ENCODE measurements at places on chromosomes 13 and 19.

- DNase-seq = no peak
Measured at GRCh38 chr13:35984287-35984686, 146.9 kb downstream of the DCLK1 start.

DNA sequence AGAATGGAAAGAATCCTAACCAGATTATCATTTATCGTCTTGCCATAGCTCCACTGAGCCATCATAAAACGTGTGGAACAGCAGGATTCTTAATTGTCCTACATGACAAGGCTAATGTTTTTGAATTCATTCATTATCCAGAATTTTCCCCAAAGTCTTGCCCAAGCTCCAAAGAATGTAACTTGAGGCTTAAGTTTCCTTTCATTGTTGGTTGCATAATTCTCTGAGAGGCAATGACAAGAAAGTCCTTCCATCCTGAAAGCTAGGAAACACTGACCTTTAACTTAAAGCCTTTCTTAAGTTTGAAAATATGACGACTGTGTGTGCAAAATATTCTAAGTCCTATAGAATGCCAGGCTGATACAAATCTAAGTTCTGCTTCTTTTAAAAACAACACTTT, 546.1 kb downstream of the SUCLA2 start:
- no peak for DNase-seq

- DNase-seq = no peak
Measured at GRCh38 chr13:91721413-91721812, 323.0 kb downstream of the GPC5 start.

DNA sequence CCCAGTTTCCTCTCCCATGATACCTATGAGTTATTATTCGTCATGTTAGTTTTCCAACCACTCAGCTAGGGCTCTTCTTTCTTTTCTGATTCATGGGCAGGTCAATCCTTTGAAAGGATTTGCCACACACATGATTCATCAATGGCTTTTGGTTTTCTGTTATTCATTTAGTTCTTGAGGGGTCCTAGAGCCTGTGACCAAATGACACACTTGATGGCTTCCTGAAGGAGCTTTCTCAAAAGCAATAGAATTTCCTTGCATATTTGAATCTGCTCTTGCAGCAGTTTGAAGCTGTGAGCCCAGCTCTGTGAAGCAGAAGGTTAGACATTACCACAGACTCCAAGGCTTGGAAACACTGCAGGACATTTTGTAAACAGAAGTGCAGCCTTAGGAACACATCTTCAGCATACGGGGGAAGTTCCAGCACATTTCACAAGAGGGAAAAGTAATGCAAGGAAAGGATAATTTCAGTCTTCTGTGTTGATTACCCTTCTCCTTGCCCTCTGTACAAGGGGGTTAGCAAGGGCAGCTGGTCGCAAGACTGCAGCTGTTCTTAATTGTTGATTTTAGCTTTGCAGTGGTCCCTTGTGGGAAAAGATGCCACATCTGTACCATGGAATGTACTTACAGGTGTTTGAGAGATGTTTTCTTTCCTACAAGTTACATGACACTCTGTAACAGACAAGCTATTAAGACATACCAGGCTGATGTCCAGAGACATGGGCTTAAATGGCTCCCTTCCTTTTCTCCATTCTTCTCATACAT, 338.6 kb downstream of the KCNRG start:
- DNase-seq = no peak

- no peak for DNase-seq
Measured at GRCh38 chr13:41668130-41668757, 210.9 kb downstream of the RGCC start.

DNA sequence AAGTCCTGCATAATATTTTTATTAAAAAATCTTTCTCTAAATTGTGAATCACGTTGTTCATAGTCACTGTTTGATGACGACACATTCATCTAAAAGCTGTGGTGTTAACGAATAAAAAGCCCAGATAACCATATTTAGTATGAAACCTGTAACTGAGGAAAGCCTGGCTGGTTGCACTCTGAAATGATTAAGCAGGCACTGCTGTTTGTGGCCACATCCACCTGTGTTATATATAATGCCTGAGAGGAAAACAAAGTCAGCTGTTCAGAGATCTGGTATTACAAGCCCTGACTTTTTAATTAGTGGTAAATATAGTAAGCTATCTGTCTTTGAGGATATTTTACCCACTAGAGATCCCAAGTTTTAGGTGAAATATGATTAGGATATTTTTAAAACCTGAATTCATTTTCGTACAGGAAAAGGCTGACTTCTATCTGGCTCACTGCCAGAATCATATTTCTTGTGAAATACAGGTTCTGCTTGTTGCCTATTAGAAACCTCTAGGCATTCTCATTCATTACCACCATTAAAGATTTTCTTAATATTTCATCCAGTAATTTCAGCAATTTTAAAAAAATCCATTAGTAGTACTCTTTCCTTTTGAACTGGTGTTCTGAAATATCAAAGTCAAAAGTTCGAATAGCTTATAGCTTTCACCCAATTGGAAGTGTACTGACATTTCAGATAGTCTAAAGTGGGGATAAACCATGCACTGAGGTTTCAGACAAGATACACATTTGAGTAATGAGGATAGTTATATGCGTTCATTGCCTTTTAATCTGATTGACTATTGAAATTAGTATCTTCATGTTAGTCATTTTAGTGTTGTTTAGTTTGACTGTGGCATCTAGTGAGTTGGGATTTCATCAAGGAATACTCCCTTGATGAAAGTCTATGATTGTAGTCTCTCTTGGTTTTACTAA, 79.7 kb downstream of the LMO7 start:
- DNase-seq = no peak

DNA sequence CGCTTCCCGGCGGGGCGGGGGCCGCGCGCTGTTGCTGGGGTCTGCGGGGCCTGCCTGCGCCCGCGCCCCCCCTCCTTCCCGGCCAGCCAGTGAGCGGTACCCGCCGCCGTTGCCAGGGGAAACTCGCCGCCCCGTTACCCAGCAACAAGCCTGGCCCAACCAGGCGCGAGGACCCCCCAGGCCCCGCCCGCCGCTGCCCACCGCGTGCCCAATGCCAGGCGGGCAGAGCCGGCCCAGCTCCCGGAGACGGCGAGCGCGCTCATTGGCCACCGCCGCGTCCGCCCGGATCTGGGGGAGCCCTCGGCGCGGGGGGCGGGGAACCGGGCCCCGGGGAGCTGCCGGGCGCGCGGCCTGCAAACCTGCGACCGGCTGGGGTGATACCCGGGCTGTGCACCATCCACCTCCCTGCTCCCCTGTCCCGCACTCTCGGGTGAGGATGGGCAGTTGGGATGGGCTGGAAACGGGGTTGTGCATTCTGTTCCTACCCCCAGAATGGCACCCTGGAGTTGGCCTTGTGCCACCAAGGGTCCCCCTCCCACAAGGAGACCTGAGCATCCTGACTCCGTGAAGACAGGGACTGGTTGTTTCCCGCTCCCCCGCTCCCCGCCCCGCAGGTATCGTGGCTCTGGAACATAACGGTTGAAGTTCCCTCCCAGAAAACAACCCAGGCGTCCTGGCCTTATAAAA, 8.8 kb upstream of the BBC3 start:
- DNase-seq = peak; percentile 75

DNA sequence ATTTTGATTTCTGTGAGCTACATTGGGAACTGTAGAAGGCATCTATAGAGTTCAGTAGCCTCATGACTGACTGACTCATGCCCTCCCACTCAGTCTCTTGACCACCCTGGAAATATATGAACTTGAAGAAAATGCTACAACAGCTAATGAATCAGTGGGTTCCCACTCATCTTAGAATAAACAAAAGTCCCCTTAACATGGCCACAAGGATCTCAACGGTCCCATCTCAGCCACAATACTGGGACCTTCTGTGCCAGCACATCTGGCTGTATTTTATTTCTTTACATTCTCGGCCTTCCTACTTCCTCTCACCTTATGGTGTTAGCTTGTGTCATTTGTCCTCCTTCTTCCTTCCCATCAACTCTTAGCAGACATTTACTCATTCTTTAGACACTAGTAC, 619.8 kb downstream of the DCT start:
- DNase-seq = no peak

GRCh38 chr13:35978607-35979316, 152.4 kb downstream of the DCLK1 start:
- DNase-seq = no peak

DNA sequence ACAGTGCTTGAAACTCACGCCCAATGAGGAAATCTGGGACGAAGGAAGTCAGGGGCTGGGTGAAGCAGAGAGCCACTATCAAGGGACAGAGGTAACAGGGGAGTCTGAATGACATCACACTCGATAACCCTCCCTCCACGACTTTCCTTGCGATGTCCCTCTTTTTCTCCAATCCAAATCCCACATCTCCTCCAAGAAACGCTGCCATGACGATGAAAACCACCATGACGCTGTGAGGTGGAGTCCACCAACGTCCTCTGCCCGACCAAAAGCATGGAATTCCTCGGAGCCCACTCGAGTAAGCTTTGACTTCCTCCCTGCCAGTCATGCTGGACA, 967 bp downstream of the REXO1 start:
- no peak for DNase-seq

- no peak for DNase-seq
Measured at GRCh38 chr19:19349365-19349764, 28.7 kb downstream of the MAU2 start.

- DNase-seq = no peak
Measured at GRCh38 chr19:54352041-54352440, 12.7 kb downstream of the LAIR1 start.

GRCh38 chr13:32225481-32225931, 89.7 kb downstream of the ZAR1L start:
- no peak for DNase-seq

- DNase-seq = no peak
Measured at GRCh38 chr13:33403807-33404362, 118.3 kb upstream of the STARD13 start.

- peak; percentile 72 for DNase-seq
Measured at GRCh38 chr19:45125975-45126493, 33.1 kb downstream of the PPP1R37 start.

GRCh38 chr19:30375553-30376031, 3.4 kb downstream of the ZNF536 start:
- no peak for DNase-seq

- DNase-seq = no peak
Measured at GRCh38 chr19:15161028-15161984, 39.5 kb downstream of the NOTCH3 start.

- DNase-seq = peak; percentile 48
Measured at GRCh38 chr19:4051175-4052101, 15.3 kb downstream of the ZBTB7A start.

- DNase-seq = peak; percentile 91
Measured at GRCh38 chr19:44643605-44644401, at the start of gene PVR. Gene PVR (plus strand): TSS chr19:44643910. CDS start chr19:44644097, 187 bp downstream.

GRCh38 chr19:48325265-48325910, at the start of gene EMP3:
Gene EMP3 (plus strand): TSS chr19:48325552. CDS start chr19:48326845, 1,293 bp downstream.
- peak; percentile 91 for DNase-seq

DNA sequence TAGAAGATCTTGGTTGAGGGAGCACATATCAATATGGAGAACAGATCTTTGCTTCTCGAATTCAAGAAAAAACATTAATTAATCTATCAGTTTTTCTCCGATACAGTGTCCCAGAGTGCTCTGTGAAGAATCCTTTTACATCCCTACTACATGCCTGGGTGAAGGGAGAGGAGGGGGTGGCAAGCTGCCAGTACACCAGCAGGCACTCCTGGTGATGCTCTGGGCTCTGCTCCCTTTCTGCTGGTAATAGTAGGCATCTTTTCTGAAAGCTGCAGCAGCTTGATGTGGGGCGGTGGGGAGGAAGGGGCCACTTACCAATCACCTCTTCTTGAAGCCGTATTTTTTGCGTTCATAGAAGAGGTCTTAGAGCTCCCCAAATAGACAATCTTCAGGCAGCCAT, 30.7 kb downstream of the PBX4 start:
- DNase-seq = no peak

DNA sequence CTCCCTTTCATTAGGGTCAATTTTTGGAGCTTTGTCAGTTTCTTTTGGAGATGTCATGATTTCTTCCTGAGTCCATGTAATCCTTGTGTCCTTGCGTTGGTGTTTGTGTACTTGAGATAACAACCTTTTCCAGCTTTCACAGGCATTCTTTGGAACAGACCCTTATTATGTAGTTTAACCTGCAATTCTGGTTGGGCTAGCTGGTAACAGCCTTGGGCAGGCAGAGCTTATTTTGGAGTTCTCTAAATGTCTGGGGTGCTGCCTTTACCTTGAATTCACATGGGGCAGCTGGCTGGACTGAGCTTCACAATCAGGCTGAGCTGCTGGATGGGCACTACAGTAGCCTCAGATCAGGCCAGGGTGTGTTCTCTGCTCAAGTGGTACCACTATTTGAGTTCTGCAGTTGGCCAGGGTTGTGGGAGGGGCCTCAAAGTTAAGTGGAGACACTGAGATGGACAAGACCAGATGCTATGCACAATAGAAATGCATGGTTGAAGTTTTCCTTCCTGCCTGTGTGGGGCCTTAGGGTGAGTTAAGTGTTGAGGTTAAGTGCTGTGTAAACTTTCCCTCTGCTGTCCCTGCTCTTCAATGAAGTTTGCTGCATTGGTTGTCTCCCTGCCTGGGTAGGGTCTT, 277.3 kb downstream of the ATP8A2 start:
- no peak for DNase-seq

DNA sequence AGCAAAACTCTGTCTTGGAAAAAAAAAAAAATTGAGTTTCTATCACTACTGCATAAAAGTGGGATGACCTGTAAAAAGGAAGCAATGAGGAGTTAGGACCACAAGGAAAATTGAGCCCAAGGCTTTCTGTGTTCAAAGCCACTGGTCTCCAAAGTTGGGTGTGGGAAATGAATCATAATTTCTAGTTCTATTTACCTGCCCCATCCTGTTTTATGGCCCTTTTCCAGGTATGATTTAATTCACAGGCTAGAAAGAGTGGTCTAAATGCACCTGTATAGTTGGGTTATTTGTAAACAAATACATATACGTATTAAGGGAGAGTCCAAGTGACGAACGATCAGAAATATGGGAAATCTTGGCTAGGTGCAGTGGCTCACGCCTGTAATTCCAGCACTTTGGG, 5.9 kb upstream of the DCAF15 start:
- DNase-seq = no peak

- DNase-seq = no peak
Measured at GRCh38 chr19:7691497-7691896, 10.4 kb downstream of the FCER2 start.

DNA sequence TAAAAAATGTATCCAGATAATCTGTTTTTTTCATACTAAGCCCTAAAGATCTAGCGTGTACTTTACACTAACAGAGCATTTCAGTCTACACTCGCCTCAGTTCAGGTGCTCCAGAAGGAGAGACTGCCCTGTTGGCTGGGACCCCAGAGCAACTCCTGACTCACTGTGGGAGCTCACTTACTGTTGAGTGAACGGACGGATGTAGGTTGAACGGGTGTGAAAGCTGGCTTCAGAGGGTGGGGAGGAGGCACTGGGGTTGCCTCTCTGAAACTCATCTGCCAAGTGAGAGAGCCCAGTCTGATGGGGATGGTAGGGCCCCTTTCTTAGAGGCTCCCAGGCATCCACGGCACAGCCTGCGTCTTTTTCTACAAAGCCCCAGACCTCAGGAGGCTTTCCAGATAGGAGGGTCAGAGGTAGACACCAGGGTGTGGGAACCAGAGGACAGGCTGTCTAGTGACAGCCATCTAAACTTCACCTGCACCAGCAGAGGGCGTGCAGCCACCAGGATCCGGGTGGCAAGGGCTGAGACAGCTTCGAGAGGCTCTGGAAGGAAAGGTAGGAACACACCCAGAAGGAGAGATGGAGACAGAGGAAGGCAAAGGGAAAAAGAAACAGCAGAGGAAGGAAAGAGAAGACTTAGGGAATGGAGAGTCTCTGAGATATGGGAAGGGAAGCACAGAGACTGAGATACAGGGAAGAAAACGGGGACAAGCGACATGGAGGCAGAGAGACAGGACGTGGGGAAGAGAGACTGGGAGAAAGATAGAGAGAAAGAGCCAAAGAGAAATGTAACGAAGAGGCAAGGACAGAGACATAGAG, 3.7 kb downstream of the KASH5 start:
- peak; percentile 84 for DNase-seq

- no peak for DNase-seq
Measured at GRCh38 chr13:111152844-111153243, 37.7 kb downstream of the ARHGEF7 start.

All from Right ventricle myocardium inferior (tissue), 1 donor.